Stimulated activated CD8-positive, alpha-beta memory T cell treated with anti-CD3 and anti-CD28 coated beads, Interleukin-4, amount 100 ng/mL, for 4 hours (primary cell): ENCODE measurements at places on chromosomes 16 and 17.

GRCh38 chr17:46947216-46947615 is 24.3 kb downstream of the GOSR2 start:
- no peak for DNase-seq

DNA sequence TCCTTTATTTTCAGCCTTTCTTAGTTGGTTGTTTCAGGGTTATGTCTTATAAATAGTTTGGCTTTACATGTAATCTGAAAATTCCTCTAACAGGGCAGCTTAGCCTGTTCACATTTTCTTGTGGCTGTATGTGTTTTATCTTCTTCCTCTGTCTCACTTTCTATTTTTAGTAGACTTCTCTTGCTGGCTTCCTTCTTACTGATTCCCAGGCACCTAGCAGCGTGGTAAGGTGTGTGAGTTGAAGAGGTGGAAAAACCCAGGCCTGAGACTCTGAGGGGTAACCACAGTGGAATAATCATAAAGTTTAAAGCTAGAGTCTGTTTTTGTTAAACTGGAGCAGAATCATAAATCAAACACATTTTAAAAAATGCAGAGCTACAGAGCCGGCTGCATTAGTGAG is 190.9 kb downstream of the LGALS9B start:
- DNase-seq, result no peak

DNA sequence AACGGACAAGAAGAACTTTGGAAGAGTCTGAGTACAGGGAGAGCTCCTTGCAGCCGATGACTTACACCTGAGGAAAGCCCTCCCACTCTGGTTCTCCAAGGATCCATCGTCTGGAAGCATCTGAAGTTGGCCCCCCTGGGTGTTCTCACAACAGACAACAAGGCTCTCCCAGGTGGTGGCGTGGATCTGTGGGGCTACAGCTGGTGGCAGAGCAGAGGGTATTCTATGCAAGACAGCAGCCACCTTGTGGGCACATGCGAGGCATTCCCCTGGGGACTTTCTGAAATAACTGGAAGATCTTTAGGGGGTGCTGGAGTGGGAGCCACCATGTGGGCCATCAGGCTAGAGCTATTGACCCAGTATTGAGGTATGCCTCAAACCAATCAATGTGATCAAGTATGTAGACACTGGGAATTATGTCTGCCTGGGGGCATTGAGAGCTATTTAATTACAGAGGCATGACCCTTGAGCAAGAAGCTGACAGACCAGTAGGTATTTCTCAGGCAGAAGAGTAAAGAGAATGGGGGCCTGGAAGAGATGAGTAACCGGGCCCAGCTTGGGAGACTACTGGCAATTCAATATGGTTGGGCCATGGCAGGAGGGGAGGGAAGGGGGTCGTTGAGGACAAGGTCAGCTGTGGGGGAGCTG is 6.9 kb upstream of the KRT19 start:
- no peak for DNase-seq

- DNase-seq, result no peak
These were observed 232.4 kb upstream of the PSMD7 start for GRCh38 chr16:74064120-74064735.

GRCh38 chr16:14364386-14365199 is 265.5 kb downstream of the PARN start:
- DNase-seq, result no peak

- no peak for DNase-seq
These were observed 3.0 kb upstream of the UBB start for GRCh38 chr17:16377941-16378341.

DNA sequence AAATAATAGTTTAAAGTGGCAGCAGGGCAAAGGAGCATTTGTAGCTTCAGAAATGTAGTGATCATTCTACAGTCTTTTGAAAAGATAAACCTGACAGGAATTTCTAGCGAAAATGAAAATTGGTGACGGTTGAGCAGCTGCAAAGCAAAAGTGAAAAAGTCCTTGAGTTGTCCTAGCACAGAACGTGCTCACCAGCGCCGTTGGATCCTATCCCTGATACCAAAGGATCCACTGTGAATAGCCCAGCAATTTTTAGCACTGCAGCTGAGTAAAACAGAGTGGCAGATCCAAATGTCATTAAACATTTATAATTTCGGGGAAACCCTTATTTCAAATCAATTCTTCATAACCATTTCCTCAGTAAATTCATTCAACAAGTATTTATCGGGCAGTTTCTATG is 453.8 kb upstream of the HSBP1 start:
- DNase-seq, result no peak

DNA sequence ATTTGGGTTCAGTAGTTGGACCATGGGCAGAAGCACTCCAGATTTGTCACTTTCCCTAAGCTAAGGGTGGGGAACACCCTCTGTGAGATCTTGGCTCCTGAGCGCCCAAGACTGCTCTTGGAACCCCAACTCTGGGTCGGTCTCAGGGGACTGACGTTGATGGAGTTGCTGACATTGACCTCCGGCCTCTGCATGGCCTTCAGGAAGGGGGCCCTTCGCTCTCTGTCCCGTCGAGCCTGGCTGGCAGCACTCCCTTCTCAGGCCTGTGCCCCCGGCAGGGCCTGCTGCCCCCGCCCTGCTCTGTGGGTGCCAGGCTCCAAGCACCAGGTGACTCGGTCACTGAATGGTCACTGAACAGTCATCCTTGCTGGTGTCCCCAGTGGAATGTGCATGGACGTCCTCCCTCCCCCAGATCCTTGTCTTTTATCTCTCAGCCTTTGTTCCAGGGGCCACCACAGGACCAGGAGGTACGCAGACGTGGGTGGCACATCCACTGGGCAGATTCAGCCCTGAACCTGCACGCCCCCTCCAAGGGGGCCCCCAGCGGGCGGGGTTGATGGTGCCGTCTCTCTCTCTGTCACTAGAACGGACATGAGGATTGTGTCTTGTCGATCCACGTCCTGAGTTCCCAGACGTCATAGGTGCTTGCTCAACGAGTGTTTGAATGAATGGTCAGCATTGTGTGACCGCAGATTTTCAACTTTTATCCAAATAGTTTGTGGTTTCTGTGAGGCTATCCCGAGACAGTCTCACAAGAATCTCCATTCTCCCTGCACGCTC is 314.5 kb downstream of the SEC14L1 start:
- no peak for DNase-seq

DNA sequence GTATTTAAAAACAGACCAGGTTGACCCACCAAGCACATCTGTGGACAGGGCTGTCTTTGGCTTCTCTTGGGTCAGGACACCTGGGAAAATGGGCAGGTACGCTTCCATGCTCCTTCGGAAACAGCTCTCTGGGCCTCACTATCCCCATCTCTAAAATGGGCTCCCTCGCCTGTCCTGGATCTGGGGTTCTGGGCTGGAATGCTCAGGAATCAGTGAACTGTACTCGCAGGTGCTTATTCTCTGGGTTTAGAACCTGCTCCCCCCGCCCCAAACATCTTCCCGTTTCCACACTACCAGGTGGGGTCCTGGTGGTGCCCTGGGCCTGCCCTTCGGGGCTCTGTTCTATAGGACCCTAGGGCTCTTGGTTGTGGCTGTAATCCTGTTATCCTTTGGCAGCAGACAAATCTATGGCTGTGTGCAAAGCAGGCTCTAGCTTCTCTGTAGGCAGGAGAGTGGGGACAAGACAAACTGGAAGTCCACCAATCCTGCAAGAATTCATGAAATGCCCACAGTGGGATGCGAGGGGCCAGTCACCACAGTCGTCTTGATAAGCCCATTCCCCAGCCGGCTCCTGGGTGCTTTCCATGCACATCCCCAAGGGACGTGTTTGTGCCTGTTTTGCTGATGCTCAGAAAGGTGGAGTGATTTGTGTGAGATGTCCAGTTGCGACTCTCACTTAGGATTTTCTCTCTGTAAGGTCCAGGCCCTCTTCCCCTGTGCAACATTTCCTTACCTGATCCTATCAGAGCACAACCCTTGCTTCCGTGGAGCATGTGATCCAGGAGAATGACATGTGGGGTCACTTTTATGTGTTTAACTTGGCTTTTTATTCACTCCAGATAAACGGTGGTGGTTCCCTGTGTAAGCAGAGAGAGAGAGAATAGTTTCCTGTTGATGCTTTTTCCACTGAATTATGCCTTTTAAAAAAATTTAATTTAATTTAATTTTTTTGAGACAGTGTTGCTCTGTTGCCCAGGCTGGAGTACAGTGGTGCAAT is 37.2 kb downstream of the HAPSTR1 start:
- DNase-seq, result no peak

DNA sequence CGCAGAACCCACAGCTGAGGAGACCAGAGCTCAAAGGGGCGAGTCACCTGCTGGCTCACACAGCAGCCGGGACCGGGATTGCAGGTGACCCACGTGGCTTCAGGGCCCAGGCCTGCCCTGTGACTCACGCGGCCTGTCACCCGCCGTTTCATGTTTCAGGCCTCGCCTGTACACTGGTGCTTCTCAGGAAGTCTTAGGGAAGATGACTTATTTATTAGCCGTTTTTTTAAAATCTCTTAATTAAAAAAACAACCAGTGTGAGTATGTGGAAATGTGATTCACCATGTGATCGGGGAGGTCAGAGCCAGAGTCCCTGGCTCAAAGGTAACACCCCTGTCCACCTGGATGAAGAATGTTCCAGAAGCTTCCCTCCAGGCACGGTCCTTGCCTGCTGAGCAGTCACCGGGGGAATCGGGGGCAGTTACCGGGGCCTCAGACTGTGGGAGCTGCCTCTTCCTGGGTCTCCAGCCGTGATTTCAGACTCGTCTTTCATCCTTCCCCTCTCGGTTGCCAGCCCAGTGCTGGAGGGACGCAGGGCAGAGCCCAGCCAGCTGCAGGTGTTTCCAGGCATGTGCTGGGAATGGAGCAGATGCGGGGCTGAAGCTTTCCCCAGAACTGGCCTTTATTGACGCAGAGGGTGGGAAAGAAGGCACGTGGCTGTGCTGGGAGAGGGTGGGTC is 49.3 kb downstream of the CMIP start:
- DNase-seq, result no peak

- DNase-seq, result peak; percentile 75
These were observed at the start of gene UQCRC2 for GRCh38 chr16:21952793-21953540. Gene UQCRC2 (plus strand): TSS chr16:21953361. CDS start chr16:21953424, 63 bp downstream.

- DNase-seq, result no peak
These were observed 15.3 kb upstream of the TNS4 start for GRCh38 chr17:40516581-40517285.

- no peak for DNase-seq
These were observed 195.0 kb downstream of the ENGASE start for GRCh38 chr17:79269620-79270019.

DNA sequence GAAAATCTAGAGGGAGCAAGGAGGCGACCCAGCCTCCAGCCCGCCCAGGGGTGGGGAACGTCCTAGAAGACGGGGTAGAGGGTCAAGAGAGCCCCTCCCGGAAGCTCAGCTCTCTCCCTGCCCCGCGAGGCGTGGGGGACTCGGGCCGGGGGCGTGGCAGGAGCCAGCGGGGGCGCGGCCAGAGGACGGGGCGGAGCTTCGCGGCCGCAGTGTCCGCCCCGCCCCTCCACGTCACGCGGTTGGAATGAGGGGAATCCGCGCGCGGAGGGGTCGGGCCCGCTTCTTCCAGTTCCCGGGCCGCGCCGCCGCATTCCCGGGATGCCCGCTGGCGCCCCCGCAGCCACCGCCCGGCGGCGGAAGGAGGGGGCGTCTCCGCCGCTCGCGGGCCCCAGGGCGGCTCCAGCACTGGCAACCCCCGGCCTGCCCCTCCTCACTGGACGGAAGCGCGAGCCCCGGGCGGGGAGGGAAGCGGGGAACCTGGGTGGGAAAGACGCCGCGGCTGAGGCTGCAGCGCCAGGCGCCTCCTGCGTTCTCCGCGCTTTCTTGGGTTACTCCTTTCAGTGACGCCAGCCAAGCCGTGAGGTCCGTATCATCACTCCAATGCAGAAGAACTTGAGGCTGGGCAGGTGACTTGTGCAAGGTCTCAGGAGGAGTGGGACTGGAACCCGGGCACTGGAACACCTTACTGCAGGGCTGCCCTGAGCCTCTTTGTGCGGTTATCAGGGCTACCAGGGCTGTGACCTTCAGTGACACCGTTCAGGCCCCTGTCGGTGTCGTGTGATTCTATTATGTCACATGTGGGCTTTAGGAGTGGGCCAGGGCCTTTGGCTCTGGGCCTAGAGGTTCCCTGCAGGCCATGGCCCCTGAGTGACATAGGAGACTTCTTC is 4.3 kb downstream of the MYO1C start:
- no peak for DNase-seq

- DNase-seq, result no peak
These were observed 204.7 kb upstream of the CIBAR2 start for GRCh38 chr16:85316944-85317343.

DNA sequence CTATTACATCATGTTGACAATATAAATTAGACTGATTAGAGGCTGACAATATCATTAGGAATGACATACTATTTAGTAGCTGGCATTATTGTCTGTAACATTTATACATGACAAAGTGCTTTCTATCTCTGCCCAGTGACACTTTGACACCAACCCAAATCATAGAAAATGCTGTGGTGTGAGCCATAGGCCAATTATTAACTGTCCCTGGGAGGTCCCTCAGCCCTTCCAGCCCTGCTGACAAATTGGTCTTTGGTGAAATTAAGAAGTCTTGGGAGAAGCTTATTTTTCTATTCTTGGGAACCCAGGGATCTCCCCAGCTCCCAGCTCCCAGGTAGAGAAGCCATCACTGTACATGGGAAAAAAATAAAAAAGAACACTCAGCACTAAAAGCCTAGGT is 179.6 kb downstream of the AIPL1 start:
- DNase-seq, result no peak

GRCh38 chr17:36545077-36545464 is 352 bp downstream of the GGNBP2 start:
- no peak for DNase-seq

- no peak for DNase-seq
These were observed 4.0 kb downstream of the SRRM2 start for GRCh38 chr16:2756288-2757015.

GRCh38 chr17:82876149-82876548 is 36.3 kb upstream of the ZNF750 start:
- DNase-seq, result no peak

DNA sequence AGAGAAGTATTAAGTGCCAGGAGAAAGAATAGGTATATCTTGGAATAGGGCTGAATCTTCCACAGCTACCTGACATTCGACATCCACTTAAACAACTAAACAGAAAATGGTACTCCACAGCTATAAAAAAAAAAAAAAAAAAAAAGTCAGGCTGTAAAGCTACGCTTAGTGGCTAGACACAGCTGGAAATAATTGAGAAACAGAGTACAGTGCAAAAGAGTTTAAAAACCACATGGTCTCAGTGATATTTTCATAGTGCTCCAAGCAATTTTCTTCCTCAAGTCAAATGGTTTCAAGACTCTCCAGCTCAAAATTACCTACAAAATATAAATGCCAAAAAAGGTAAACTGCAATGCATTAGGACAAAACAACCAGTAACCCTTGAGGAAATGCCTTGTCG is 607.1 kb downstream of the KCNJ2 start:
- no peak for DNase-seq

DNA sequence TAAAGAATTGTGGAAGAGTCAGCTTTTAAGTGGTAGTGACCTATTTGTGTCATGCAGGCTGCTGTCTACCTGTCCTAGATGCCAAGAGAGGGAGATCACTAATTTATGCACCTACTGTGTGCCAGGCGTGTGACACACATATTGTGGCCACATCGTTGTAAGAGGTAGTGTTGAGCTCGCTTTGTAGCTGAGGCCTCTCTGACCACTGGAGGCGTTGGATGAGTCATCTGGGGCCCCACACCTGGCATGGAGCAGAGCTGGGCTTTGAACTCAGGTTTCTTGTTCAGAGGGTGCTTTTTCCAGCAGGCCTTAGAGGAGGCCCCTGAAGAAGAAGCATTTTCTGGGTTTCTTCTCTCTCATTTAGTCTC is 52.3 kb upstream of the LGALS9 start:
- DNase-seq, result no peak

GRCh38 chr16:67995423-67995822 is 3.9 kb downstream of the DPEP2 start:
- no peak for DNase-seq
